ENCODE measurements at places on chromosomes 5 and 9.

DNA sequence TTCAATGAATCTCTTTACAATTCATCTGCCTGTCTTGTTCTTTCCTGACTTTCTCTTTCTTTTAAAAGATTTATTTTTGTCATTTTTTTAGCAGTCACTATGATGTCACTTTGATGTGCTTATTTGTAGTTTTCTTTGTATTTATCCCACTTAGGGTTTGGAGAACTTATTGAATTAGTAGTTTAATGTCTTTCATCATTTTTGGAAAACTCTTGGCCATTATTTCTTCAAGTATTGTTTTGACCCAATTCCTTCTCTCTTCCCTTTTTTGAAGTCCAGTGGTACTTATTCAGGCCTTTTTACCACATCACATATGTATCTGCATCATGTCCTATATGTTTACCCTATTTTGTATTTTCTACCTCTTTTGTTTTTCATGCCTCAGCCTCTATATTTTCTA lies 48.9 kb upstream of the CCDC112 start:
- no peak for DNase-seq

GRCh38 chr5:1033178-1033577 lies 24.6 kb downstream of the NKD2 start:
- no peak for DNase-seq

DNA sequence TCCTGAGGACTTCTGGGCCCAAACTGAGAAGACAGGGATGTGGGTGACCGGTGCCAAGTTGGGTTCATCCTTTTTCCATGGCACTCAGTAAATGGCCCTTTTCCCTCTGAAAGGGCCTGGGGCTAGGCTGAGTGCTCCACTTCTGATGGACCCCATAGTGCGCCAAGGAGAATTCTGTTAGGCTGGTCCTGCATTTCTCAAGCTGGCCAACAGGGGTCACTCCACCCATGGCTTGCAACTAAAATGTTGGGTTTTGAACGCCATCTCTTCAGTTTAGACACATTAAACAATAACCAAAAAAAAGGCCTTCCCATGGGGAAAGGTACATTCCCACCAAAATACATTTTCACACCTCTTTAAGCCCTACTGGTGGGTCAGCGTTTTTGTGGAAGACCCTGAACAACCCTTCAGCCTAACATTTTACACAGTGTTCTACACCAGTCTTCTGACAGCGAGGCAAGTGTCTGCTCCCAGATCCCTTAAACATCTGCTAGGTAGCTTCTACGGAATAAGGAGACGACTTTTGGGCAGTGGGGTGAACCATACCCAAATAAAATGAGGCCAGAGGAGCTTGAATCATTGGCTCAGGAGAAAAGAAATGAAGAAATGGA lies 27.3 kb downstream of the CNTFR start:
- no peak for DNase-seq

GRCh38 chr5:172666251-172666650 lies 25.2 kb downstream of the NEURL1B start:
- no peak for DNase-seq
